Glutamatergic neuron (in vitro differentiated cells): ENCODE measurements at places on chromosomes 7 and 10. TPM values are rescaled to one million over a fixed set of nuclear protein-coding genes. Genes with fewer than 3 reads are reported as not detected.

DNA sequence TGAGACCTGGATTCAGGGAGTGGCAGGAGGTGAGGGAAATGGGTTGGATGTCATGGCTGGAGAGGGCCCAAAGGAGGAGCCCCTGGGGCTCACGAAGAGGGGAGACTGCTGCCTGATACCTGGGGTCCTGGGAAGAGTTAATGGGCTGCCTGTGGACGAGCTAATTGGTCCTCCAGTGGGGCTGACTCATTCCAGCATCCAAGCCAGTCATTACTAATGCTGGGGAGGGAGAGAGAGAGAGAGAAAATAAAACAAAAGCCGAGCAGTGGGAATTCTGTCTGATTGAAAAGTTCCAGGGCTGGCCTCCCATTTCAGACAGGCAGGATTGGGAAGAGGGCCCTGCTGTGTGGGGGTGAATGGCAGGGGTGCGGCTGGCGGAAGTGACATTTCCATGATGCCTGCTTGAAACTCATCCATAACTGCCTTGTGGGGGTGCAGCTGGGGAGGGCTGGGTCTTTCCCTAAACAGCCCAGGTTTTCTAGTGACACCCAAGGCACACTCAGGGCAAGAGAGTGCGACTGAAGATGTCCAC, 297.8 kb downstream of the RPS24 start:
- DNase-seq: no peak

ERV3-1 gene
- total RNA-seq: 70.6 TPM

POLR2J2 gene
- 13.4 TPM for total RNA-seq

GRCh38 chr7:79702116-79702515, 248.6 kb upstream of the MAGI2 start:
- DNase-seq: no peak

- no peak for DNase-seq
Measured at GRCh38 chr10:100713049-100713858, 32.1 kb upstream of the PAX2 start.
